ENCODE measurements at places on chromosomes 2 and 18.

GRCh38 chr2:8088810-8089209, 593.0 kb upstream of the ID2 start:
- no peak for DNase-seq

DNA sequence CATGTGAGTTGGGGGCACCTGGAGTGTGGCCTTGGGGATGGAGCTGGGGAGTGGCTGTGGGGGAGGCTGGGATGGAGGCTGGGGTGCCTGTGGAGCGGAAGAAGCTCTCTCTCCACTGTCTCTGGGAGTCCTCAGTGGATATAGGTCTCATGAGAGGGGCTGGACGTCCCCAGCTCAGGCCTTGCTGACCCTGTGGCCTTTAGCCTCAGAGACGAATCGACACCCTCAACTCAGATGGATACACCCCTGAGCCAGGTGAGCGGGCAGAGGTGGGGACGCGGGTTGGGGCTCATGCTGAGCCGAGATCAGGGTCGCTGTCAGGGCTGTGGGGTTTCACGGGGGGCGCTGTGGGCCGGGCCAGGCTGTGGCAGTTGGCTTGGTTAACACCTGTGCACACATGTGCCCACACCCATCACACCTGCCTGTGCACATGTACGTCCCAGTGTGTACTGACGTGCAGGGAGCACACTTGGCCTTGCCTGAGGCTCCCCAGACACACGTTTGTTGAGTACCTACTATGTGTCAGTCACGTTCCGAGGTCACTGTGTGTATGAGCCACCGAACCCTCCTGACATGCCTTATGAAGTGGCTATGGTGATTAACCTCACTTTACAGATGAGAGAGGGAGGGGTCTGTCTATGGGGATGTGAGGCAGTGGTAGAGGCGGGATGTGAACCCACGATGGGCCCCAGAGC, 20.1 kb downstream of the ZAP70 start:
- no peak for DNase-seq

DNA sequence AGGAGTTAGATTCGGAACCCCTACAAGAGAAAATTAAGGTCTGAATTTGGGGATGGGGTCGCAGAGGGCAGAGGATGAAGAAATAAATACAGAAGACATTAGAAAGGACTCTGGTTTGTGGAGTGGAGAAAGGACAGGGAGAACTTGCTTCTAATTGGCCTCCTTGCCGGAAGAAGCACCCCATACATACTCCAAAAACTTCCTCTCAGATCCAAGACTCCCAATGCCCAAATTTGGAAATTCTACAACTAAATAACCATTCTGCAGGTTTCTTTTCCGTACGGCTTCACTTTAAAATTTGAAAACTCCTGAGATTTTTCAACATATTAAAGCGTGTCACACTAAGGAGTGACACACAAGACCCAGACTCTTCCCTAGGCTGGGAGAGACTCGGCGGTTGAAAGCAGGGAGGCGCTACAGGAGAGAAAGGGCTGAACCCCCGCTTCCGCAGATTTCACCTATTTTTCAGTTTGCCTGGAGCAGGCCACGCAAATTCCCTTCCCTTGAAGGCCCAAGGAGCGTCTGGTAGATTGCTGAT, 478 bp downstream of the CLHC1 start:
- no peak for DNase-seq

- DNase-seq, result no peak
Observed at GRCh38 chr18:78727057-78727739, 252.4 kb upstream of the SALL3 start.

GRCh38 chr18:12944709-12945108, 3.1 kb upstream of the SEH1L start:
- DNase-seq, result no peak

DNA sequence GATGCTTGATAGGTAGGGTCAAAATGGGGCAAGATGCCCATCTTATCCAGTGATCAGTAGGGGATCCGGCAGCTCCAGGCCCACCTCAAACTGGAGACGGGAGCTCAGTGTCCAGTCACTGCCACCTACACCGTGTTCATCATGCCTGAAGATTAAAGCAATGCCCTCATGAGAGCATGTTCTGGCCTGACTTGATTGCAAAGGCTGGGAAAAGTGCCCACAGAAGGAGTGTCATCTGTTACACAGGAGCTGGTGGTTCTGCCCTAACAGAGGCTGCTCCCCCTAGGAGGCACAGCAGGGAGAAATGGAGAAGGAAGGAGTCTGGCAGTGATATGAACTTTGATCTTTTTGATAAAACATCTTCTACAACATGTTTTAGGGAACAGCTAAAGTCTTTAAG, 92.3 kb downstream of the CCBE1 start:
- DNase-seq, result no peak

DNA sequence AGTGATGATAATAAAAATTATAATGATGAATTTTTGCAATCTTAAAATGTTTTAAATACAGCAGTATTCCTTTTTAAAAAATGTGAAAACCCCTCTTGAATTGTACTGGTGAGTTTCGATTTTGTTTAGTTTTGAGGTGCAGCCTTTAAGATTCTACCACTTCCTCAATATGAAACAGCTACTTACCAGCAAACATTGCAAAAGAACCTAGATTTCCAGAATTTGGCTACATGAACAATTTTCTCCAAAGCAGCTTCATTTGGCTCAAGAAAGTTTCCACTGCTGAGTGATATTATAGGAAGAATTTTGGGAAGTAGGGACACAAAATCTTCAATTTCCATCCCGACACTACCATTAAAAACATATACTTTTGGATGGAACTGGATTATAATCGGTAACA, 12.0 kb downstream of the TCF4 start:
- no peak for DNase-seq

DNA sequence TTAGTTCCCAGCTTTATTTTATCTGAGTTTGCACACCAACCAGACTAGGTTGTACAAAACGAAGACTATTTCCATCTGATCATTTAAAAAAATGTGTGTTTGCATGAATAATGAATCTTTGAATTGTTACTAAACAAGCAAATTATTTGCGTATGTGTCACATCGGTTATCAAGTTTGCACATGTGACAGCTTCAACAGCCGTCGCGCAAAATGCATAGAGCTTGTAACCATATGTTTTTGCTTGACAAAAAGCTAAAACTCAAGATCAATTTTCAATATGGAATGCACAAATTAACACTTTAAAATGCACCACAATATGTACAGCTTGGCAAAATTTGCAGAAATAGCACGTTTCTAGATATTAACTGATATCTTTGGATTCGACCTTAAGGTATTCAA, 184.1 kb downstream of the PTGR3 start:
- no peak for DNase-seq

DNA sequence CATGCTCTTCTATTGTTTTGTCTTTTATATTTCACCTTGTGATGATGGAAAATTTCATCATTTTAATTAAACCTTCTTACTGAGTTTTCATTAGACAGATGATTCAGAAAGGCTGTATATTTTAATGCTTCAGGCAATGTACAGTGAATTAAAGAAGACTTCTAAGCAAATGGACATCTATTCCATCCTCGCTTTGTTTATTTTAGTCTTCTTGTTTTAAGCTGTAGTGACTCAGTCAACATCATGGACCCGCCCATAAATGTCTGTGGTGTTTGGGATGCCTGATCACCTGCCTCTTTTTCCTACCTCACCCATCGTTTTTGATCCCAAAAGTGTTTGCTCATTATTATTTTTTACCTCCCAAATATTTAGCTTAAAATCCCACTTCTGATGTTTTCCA, 43.1 kb downstream of the KYNU start:
- no peak for DNase-seq

DNA sequence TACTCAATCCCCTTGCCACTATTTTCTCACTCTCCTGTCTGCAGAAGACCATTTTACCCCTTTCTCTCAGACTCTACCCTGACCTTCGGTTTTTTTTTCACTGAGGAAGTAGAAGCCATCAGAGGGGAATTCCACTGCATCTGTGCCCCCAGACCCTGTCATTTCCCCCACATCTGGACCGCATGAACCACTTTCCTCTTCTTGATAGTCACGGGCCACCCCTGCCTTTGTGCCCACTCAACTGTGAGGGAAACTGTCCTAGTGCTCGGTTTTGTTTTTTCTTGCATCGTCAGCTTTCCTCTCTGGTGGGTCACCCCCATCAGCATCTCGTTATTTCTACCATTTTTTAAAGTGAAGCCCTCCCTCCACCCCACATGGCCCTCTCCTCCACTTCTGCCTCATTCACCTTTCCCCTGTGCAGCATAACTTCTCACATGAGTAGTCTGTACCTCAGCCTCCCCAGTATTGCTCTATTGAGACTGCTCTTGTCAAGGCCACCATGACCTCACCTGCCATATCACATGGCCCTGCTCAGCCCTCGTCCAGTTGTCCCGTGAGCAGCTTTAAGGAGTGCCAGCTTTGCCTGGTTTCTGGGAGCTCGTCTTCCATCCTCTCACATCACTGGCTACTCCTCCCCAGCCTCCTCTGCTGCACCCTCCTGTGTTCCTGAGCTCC, 32.4 kb downstream of the TMEM87B start:
- DNase-seq, result no peak

- no peak for DNase-seq
Observed at GRCh38 chr2:156435396-156435717, 822 bp upstream of the GPD2 start.

- DNase-seq, result no peak
Observed at GRCh38 chr18:73683409-73684238, 464.0 kb downstream of the FBXO15 start.

DNA sequence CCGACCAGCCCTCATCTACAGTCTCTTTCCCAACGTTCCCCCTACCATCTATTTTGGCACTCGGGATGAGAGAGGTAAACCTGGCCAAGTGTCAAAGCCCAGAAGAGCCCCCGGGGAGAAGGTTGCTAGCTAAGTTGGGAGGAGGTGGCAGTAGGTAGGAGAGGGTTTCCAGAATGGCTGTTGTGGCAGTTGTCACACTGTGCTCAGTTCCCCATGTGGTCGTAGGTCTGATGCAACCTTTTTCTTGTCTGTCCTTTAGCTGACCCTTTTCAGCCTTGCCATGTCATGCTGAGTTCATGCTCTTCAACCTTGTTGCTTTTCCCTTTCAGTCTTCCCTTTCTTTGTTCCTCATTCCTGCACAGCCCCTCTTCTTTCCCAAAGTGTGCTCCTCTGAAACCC, 34.5 kb downstream of the TTLL4 start:
- no peak for DNase-seq

GRCh38 chr2:129061069-129061768, 742.6 kb upstream of the HS6ST1 start:
- DNase-seq, result no peak

- DNase-seq, result no peak
Observed at GRCh38 chr2:223602972-223603371, 811 bp upstream of the SCG2 start.

DNA sequence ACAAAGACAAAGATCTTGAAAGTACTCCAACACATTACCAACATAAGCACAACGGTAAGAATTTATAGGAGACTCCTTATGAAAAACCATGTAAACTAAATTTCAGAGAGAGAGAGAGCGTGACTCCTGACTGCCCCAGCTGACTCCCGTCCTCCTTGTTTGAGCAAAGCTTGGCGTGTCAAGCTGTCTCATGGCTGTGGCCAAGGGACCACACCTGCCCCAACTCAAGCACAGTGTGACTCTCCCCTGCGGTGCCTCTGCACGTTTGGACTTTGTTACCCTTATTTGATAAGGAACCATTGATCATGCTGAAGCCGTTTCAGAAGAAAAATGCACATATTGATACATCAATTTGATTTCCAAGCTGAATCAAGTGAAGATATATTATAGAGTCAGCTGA, 124.8 kb downstream of the COL6A3 start:
- DNase-seq, result no peak

- no peak for DNase-seq
Observed at GRCh38 chr2:121999264-121999663, 243.8 kb downstream of the TSN start.

DNA sequence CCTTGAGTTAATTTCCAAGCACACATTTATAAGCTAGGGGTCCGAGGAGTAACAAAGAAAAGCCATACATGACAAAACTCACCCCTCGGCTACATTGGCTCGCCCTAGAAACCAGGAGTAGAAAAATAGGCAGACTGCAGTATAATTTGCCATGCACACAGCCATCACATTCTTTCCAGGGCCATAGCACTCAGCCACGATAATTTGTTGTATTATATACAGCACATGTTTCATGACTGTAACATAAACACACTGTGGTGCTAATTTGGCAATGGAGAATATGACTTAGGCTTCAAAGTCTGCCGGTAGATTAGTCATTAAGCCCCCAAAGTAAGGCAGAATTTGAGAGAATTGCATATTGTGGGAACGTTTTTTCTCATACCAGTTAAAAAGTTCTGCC, 254.9 kb downstream of the ZNF521 start:
- DNase-seq, result no peak

DNA sequence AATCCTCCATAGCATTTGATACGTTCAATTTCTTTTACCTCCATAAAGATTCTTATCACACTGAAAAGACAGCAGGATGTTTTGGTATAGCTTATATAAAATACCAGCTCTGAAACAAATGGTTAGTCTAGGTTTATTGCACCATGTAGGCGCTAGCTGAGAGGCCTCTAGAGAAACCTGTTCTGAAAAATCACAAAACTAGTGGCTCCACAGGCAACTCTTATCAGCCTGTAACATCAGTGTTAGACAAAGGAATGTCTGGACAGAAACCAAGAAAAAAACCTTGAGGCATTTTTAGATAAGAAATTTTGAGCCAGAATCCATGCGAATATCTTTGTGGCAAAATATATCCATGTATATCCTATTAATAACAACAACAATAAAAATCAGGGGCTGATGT, 440.4 kb upstream of the MAP2 start:
- DNase-seq, result no peak

DNA sequence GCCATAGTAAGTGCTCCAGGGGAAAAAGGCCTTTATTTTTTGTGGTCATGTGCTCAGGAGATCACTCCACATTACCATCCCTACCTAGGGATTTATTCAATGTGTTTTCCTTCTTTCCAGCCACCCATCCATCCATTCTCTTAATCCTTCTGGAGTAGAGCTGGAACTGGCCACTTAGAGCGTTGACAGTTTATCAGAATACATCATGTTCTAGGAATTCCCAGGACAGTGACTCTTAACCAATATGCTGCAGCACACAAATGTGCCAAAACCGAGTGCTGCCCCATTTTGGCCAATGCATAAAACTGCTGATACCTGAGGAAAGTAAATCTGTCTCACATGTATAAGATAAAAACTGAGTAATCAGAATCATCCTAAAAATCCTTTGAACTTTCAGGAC, 63.7 kb downstream of the FARSB start:
- no peak for DNase-seq

DNA sequence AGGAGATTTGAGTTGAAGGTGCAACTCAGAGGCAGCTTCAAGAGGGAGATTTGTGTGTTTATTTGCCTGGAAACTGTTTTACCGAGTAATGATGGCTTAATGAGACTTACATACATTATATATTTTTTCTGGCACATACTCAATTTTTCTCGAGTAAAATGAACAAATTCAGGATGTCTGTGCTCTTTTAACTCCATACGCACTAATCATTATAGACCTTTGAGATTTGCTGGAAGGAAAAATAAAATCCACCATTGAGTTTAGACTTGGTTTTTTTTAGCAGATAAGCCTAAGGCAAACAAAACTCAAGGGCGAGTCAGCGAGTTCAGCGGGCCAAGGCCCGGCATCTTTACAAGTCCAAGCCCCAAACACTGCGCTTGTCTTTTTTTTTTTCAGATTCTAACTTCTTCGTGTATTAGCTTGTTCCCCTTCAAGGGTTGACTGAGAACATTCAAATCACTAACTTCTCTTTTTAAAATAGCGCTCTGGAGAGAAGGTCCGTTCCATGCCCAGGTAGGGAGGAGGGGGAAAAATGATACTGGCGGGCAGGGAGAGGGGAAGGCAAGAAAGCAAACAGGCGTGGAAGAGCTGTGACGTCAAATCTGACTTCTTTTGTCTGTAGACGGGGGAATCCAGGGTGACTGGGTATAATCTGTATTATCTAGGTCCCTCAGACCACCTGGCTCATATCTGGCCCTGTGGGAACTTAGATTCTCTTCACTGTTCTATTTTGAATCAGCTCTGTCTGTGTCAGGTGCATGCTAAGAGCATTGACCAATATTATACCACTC, 72.7 kb upstream of the MAP3K20 start:
- no peak for DNase-seq

All from cortex of kidney (tissue), 1 donor.